ENCODE measurements at places on chromosomes 1 and 21. TPM values are rescaled to one million over a fixed set of nuclear protein-coding genes. Genes with fewer than 3 reads are reported as not detected.

Gene APH1A
- 184 TPM for polyA plus RNA-seq

Gene DENND2C
- 5.4 TPM for polyA plus RNA-seq

DNA sequence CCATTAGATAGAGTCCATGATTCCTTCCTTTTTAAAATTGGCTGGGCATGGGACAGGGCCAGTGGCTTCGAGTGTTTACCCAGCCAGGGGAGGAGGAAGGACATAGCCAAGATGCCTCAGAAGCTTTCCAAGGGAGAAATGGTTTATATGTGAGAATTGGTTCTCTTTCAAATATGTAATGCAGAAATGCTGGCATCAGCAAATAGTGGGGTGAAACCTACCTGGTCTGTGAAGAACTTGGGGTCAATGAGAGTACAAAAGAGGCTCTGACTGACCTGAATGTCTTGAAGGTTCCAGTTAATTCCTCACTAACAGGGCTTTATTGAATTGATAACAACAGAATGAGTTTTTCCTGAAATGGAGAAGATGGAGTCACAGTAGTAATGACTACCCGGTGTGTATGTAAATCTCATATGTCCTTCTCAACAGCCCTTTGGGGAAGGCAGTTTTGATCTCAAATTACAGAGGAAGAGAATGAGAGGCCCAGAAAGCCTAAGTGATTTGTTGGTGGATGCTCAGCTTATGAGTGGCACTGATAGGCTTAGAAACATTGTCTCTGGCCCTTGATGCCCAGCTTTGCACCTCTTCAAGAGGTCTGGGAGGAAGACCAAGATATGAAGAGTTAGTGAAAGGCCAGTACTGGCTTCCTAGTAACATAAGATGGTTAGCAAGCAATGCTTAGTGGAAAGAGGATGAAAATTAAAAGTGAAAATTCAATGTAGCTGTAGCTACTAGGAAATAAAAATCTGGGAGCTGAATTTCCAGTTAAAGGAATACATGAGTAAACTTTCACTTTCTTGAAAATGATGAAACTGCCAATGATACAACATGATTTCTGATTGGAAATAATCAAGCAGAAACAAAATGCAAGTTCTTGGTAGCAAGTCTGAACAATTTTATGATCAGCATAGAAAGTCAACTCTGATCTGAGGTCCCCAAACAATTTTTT, 2.7 kb downstream of the ATF3 start:
- DNase-seq = no peak

- no peak for DNase-seq
These were observed 37.6 kb downstream of the KIAA1614 start for GRCh38 chr1:180950321-180950720.

Gene FOXO6
- polyA plus RNA-seq = 1.2 TPM

Gene SPRR2G
- polyA plus RNA-seq = not detected

DNA sequence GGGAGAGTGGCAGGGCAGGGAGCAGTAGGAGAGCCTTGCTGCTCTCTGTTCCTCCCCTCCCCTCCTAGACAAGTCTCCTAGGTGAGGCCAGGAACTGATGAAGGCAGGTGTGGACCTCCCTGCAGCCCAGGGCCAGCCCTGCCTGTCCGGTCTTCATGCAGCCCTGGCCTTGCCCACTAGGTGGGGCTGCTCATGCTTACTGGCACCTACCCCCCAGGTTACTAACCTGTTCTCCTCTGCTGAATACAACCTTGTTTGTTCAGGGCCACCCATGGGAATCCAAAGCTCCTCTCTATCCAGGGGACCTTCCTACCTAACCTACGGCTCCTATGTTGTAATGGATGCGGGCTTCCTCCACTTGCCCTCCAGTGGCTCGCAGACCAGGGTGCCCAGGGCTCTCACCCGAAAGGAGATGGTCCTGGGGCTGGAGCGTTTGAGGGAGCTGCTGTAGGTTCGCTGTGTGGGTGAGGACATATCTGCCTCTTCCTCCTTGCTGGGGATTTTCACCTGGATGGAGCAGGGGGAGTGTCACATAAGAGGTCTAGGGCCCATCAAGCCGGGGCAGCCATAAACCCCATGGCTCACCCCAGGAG, 7.9 kb upstream of the TNNT2 start:
- DNase-seq = no peak

DNA sequence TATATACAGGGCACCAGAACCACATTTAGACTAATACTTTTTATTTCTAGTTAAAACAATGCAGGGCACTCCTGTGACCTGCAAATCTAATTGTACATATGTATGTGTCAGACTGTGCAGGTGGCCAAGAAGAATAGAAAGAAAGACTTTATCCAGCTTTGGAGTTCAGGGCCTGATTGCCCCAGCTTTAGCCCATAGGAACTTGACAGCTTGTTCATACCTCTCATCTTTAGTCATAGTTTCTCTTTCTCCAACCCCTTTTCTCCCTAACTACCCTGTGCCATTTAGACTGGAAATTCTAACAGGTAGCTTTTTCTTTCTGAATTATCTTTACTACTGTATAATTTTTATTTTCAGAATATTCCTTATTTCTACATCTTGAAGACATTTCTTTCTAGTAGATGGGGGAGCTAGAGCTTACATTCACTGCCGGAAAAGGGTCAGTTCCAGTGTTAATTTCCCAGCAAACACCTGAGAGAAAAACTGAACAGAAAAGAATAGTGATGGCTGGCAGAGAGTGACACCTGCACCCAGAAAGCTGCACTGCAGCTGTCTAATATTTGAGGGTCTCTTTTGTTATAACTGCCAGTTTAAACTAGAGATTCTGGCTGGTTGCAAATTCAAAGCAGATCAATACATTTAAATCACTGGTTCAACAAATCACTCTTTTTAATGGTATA, 8.4 kb downstream of the YBX1 start:
- DNase-seq = no peak

- DNase-seq = no peak
These were observed 581 bp downstream of the ETV3 start for GRCh38 chr1:157137408-157138219.

Gene GPR3
- polyA plus RNA-seq = 1.0 TPM

DNA sequence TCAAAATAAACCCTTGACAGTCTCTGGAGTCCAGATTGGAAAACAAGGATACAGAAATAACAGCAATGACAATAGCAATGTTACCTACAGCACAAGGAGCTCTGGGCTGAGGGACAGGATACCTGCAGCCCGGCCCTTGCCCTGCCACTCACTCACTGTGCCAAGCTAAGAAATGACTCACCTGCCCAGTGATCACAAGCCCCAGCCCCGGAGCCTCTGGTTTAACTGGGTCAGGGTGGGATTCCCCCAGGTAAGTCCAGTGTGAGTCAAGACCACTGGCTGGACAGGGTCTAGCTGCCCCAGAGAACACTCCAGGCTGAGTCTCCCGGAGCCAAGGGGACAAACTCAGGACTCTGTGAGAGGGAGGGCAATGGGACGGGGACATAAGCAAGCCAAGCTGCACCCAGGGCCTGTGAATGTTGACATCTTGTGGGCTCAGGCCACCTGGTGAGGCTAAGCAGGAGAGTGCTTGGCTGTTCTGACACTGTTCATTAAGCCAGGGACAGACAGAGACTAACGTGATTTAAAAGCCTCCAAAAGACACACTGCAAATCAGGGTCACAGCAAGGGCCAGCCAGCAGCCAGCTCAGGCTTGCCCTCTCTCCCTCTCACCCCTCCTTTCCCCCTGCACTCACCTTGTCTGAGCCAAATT, 64.1 kb downstream of the MIS18A start:
- no peak for DNase-seq

DNA sequence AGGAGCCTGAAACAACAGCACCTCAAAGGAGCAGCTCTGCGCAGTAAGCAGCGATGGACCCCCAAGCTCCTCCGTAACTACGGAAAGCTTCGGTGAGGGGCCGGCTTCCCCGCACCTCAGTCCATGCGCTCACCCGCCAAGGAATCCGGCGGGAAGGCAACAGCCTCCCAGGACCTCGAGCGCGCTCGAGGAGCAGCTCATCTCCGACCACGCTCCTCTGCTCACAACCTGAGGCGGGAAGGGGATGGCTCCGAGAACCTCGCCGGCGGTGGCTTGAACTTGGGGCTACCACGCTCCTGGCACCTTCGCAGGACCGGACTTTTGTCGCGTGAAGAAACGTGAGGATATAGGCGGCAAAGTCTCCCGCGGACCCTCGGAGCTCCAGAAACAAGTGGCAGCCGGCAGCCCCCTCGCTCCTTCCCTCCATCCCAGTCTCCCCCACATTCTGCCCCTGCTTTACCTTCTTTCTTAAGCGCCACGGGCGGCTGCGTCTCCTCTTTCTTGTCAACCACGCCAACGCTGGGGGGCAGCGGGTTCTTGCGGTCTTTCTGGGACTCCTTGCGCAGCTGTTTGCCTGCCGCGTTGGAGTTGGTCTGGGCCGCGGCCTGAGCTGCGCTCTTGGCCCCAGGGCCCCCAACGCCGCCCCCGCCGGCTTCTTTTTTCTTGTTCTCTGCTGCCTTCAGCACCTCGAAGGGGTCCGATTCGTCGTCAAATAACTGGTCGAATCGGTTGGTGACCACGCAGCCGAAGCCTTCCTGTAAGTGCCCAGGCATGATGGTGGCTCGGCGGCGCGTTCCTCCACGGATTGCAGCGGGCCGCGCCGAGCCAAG, 459 bp downstream of the SERBP1 start:
- no peak for DNase-seq

DNA sequence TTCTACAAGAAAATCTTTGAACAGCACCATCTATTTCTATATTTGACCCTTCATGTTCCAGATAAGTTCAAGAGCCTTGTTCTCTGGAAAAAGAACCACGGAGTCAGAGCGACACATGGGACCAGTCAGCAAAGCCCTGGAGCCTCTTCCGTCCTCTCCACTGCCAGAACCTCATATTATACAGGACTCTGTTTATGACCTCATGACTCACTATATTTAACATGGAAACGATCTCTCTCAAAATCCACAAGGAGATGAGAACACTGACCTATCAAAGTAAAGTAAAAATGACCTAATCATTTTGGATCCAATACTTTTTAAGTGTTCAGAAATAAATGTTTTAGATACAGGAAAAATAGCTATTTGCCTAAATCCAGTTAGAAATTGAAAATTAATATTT, 124.6 kb upstream of the KRTAP19-8 start:
- no peak for DNase-seq

DNA sequence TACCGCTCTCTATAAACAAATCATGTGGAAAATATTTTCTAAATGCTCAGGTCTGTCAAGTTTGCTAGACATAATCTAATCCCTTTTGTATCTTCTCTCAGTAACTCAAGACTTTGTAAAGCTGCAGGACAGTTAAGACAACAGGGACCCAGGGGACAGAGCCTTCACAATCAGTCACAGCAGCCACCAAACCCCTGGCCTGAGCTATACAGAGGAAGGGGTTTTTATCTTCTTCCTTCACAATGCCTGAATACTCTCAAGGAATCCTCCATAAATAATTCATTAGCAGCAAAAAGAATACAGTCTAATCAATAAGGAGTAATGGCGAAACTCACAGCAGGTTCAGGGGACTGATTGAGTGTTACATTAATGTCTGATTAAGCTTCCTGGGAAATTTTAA, 368.3 kb downstream of the SMYD3 start:
- DNase-seq = no peak

GRCh38 chr1:5297180-5297885, 642.9 kb downstream of the AJAP1 start:
- DNase-seq = no peak

Gene S100B
- 3.2 TPM for polyA plus RNA-seq

DNA sequence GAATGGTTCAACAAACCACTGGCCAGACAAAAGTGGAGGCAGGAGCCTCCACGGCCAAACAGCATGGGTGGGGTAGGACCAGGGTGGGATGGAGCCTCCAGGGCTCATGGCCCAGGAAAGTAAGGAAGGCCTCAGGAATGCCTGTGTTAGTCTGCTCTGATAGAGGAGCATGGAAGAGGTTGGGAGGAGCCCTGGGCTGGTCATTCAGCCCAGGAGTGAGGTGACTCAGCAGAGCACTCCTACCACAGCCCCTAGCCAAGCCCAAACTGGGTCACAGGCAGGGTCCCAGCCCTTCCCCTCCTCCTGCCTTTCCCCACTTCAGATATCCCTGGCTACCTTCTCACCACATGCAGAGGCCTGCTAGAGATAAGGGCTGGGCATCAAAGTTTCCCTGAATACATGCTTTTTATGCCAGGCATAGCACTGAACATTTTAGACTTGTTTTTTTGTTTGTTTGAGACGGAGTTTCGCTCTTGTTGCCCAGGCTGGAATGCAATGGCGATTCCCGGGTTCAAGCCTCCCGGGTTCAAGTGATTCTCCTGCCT, 3.1 kb upstream of the SHISA4 start:
- no peak for DNase-seq

DNA sequence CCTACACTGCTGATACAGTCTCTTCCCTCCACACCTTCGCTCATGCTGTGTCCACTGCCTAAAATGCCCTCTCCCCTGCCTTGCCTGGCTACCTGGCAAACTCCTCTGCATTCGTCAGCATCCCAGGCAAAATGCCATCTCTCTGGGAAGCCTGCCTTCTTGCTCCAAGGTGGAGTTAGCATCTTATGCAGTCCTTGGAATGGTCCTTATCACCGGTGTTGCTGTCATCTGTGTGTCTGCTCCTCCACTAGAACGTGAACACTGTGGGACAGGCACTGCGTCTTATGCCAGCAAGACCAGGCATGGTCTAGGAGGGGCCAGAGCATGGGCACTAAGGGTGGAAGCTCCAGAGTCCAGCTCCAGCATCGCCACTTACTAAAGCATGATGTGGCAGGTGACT, 211.8 kb downstream of the MATN1 start:
- no peak for DNase-seq

Gene VHLL
- not detected for polyA plus RNA-seq

DNA sequence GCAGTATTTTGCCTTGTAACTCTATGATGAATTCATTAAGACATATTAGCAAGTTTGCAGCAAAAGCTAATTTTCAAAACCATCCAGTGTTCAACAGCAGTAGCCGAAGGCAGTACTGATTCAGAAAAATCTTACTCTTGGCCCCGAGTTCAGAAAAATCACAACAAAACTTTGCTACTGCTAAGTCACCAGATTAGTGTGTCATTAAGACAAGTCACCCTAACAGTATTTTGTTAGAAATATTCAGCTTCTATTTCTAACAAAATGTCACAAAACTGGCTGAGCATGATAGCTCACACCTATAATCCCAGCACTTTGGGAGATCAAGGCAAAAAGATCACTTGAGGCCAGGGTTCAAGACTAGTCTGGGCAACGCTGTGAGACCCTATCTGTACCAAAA, 8.2 kb downstream of the GTF2B start:
- DNase-seq = no peak

Gene GGPS1
- polyA plus RNA-seq = 64.1 TPM

DNA sequence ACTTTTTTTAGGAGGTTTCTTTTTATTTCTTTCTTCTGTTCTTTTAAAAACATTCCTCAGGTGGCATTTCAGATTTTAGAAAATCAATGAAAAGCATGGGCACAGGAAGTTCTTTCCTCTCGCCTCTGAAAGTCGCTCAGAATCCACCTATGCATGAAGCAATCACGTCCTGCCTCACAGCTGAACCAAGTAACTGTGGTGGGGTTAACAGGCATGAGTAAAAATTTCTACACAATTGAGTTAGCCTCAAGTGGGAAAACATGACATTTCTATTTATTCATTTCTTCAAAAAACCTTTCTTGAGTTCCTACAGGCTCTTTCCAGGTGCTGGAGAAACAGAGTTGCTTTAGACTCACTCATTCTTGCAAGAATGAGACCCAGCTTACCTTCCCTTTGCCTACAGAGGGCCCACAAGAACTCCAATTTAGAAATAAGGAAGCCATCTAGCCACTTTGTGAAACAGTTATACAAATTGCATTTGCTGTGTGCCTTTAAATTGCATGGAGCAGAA, 508.9 kb upstream of the PKN2 start:
- DNase-seq = no peak

GRCh38 chr1:28899267-28899666, 15.1 kb upstream of the EPB41 start:
- no peak for DNase-seq

Gene STRIP1
- polyA plus RNA-seq = 57.4 TPM

Gene LCE2C
- polyA plus RNA-seq = not detected

GRCh38 chr1:64956010-64956640, 10.2 kb downstream of the JAK1 start:
- DNase-seq = no peak

Data from left kidney (tissue), 8 donors.